Activated CD4-positive, CD25-positive, alpha-beta regulatory T cell (primary cell): ENCODE measurements at places on chromosomes 16 and 17.

DNA sequence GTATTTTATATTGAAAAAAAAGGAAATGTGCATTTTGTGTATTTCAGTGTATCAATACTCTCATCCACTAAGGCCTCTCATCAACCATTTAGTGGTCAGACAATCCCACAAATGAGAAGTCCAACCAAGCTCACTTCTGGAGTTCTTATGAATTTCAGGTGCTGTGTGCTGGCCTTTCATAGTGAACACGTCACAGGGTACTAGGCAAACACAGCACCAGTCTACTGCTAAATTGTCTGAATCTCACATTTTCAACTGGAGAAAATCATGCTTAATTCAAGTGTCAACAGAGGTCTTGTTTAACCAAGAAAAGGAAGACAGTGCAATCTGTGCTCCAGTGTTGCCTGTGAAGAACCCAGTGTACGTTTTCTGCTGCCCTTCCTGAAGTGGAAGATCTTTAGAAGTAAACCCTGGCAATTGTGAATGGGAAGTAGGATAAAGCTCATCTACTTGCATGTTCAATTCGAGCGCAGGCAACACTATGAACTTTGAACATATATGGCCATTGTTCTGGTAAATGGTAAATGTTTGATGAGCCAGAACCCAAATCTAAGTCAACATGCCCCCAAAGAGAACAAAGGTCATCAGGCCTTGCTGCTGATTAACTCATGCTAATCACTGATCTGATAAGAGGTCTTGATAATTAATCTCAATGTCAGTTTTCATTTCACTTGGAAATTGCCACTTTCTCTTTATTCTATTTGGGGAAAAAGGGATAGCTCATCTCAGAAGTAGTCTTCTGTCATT, 439.2 kb upstream of the SOX9 start:
- no peak for DNase-seq

DNA sequence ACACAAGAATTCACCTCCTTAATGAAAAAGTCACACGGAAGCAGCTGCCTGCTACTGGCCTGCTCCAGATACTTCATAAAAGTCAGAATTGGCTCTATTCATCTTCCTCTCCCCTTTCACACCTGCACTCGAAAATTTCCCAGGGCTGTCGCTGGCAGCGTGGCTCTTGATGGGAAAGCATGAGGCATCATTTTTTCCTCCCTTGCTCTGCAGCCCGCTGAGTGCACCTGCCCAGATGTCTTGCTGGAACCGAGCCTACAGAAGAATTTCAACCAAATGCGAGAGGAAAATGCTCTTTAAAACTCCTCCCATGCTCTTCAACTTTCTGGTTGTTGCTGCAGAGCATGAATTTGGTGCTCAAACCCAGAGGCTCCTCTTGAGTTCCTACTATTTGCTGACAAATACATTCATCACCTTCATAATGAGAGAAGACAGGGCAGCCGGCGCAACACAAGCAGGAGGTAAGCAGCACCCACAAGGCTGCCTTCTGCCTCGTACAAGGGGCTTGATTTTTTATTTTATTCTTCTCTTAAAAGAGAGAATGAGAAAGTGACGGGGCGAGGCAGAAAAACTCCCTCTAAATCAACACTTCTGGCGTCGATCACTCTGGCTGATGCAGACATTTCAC, 146.8 kb downstream of the ZFHX3 start:
- DNase-seq, result no peak

- DNase-seq, result no peak
Measured at GRCh38 chr17:10673312-10673711, 16.2 kb upstream of the MYH3 start.

GRCh38 chr17:81456798-81457197, 55.8 kb downstream of the ACTG1 start:
- DNase-seq, result no peak

GRCh38 chr17:72774236-72774635, 318.3 kb downstream of the SLC39A11 start:
- no peak for DNase-seq

DNA sequence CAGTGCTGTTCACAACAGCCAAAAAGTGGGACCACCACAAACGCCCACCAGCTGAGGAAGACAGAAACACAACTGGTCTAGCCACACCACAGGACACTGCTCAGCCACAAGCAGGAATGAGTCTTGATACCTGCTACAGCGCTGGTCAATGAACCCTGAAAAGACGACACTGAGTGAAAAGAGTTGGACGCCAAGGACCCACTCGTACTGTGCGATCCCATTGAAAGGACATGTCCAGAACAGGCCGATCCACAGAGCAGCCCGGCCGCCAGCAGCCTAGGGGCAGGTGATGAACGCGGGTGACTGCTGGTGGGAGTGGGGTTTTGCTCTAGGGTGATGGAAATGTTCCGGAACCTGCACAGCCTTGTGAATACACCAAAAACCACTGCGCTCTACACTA, 10.6 kb upstream of the SLC38A8 start:
- DNase-seq, result no peak

GRCh38 chr17:1746975-1747543, 4.4 kb downstream of the SERPINF2 start:
- no peak for DNase-seq

DNA sequence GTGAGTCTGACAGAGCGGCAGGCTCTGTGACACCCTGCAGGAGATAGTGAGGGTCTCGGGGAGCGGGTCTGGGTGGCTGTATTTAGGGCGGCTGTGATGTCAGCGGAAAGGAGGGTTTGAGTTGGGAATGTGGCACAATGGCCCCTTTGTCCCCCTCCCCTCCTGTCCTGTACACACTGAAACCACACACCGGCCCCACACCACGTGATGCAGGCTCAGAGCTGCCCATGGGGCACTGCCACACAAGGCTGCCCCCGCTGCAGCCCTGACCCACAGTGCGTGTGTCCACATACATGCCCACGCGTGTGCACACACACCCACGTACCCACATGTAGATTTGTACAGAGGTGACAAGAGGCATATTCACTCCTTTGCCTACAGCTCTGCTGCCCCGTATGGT, 15.3 kb downstream of the SGCA start:
- no peak for DNase-seq

DNA sequence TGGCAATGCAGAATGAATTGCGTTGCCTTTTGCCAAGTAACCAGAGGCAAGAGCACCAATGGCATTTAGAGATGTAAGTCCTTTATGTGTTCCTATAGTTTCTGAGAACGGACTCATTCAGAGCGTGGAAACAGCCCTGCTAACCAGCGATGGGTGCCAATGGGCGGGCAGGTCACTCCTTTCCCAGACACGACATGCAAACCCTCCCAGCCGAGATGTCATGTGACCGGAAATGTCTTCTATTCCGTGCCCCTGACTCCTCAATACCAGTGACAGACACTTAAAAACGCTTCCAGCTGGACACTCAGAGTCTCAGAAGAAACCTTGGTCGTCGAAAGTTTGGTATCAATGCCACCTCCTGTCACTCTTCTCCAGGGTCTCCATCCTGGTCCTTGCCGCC, 3.2 kb downstream of the FBF1 start:
- DNase-seq, result no peak

DNA sequence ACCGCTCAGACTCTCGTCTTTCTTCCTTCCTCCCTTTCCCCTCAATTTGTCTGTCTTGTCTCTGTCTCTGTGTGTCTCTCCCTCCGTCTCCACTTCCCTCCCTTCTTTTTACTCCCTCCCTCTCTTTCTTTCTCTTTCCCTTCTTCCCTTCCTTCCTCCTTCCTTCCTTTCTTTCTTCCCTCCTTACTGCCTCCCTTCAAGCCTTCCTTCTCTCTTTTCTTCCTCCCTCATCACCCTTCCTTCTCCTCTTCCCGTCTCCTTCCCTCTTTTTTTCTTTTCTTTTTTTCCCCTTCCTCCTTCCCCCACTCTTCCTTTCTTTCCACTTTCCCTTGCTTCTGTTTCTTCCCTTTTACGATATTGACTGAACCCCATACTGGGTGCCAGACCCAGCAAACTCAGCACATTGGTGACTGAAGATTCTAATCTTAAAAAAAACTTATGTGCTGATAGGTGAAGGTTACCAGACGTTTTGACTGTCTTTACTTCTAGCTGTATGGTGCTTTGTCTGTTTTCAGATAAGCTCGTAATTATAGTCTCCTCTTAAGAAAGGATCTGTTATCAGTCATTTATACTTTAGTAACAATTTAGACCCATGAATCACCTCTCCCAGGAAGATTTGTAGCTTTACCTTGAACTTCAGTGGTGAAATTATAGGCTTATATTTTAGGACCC, 481 bp upstream of the BRD7 start:
- DNase-seq, result no peak

DNA sequence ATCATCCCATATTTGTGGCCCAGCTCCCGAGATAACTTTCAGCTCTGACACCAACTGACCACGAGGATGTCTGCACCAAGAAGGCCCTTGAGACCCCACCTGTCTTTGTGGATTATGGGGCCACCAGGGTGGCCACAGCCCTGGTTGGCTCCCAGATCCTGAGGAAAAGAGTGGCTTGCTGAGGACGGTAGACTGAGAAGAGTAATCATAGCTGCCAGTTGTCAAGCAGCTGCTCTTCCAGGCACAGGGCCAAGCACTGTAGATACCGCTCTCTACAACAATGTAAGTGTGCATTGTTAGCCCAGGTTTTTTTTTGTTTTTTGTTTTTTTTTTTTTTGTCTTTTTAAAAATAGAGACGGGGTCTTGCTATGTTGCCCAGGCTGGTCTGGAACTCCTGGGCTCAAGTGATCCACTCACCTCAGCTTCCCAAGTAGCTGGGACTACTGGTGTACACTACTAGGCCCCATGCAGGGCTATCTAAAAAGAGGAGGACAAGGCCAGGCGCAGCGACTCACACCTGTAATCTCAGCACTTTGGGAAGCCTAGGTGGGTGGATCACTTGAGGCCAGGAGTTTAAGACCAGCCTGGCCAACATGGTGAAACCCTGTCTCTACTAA, 9.6 kb downstream of the ZNF205 start:
- DNase-seq, result no peak

DNA sequence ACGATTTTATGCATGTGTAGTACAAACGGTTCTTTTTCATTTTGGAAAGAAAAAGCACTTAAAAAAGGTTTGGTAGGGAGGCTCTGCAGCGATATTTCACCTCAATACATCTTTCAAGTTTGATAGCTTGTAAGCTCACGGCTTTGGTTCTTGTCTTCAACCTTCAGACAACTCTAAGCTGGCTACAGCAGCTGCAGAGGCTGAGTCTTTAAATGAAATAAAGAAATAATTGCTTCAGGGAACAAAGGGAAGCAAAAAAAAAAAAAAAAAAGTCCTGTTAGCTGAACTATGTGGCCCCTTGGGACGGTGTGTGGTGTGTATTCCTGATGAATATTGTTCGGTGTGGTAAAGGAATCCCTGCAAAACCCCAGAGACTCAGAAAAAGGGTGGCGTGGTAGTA, 265.1 kb downstream of the NTN1 start:
- DNase-seq, result no peak

DNA sequence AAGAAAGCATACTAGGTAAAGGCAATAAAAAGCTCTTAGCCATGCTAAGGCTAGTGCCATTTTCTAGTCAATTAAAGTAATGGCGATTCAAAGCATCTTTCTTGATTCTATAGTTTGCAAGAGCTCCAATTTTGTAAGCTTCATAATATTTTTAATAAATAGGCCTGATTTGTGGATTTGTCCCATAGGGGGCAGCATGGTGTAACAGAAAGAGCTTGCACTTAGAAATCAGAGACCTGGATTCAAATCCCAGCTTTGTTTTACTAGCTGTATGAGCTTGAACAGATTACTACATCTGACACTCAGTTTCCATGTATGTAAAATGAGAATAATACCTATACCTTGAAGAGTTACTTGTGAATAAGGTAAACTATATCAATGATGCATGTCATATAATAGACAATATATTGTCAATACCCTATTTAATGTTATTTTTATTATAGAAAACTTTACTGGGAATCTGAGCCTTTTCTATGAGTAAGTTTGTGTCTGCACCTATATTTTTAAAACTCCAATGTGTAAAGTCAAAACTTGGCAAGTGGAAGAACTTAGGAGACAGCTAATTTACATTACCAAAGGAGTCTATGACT, 93.6 kb upstream of the NOG start:
- no peak for DNase-seq

- no peak for DNase-seq
Measured at GRCh38 chr17:4696437-4696805, 7.5 kb downstream of the PELP1 start.

DNA sequence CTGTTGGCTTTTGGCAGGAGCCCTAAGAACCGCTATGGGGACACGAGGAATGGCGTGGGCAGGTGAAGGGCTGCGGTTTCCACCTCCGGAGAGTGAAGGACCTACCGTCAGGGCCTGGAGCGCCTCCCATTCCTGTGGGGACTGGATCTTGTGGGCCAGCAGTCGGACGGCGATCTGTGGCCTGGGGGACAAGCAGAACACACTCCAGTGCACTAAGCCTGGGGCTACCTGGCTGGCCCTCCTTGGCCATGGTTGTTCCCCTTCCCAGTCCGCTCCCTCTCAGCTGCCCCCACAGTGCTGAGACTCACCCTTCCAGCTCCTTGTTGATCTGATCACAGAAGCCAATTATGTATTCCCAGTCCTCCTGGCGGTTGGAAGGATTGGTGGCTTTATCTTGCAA, 15.0 kb downstream of the GGA3 start:
- DNase-seq, result no peak

DNA sequence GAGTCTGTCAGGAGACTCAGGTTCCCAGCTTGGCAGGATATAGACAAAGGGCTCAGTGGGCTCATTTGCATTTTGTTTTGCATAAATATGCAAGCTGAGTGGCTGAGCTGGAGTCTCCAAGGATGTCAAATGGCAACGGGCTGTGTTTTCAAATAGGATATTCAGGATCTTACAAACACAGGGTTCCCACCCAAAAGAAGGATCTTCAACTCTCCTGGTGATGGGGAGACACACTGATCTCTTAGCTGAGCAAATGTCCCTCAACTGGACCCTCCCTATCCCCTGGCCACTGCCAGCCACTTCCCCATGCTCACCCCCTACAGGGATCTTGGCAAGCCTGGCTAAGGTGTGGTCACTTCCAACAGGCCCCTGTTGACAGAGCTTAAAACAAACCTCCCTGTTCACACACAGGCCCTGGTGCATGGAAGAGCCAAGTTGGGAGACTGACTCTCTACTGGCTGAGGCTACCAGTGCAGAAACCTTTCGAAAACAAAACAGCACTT, 61.6 kb downstream of the SOX9 start:
- no peak for DNase-seq
